ENCODE measurements at places on chromosomes 3 and 15.

DNA sequence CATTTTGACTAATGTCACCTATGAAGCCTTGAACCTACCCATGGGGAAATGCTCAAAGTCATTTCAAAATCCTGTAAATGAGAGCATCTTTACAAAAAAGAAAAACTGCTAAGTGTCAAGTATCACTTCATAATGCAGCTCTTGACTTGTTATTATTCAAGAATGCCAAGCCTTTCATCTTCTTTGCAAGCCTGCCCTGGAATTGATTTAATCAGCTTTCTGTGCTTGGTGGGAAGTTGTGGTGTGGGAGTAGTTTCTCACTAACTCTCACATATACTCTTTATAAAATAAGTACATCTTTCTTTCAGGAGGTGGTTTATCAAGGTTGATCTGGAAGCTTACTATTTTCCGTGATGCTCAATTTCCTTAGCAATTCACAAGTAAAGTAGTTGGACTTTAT lies 43.6 kb downstream of the RYR3 start:
- no peak for DNase-seq

DNA sequence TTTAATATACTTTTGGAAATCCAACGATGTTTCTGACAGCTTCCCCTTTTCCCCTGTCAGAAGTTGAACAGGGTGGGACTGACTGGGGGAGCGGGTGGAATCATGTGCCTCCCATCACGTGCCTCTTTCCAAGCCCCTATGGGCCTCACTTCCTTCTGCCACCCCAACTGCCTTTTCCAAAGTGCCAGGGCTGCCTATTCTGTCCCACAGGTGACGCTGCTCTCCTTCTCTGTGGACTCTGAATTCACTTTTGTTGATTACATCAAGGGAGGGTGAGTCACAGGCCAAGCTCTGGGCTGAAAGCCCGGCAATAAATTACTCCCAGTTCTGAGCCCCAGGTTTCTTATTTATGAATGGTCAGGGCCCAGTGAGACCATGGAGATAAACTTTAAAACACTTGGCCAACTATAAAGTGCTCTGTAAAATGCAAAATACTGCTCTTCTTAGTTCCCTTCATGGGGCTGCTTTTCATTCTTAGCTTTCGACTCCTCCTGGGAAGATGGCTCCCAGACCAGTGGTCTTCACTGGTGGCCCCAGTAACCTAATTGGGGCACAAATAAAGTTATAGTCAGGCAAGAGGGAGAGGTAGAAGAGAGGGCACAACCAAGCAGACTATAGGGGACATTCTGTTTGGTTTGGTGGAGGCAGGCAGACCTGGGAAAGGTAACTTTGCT lies 12.3 kb downstream of the CPNE9 start:
- DNase-seq: peak; percentile 49

- no peak for DNase-seq
Measured at GRCh38 chr15:38266247-38266986, 13.8 kb downstream of the SPRED1 start.

- DNase-seq: no peak
Measured at GRCh38 chr15:26087395-26087794, 224.3 kb upstream of the ATP10A start.

All from CD4-positive, alpha-beta T cell treated with Interferon alpha-2 for 1 hour (primary cell).